ENCODE measurements at places on chromosomes 7 and 10.
A peak's percentile ranks its signal among the peaks of the same experiment; 100 is the strongest.

DNA sequence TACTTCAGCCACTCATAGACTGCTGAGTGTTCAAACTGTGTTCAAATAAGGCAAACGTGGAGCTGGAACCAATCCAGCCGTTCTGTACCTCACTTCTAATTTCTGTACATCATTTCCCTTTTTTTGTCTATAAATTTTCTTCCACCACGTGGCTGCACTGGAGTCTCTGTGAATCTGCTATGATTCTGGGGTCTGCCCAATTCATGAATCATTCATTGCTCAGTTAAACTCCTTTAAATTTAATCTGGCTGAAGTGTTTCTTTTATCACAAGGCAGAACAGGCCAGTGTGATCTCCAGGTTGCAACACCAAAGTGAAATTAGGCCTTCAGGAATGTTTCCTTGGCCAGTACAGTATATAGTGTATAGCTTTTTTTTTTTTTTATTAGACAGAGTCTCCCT lies 53.5 kb downstream of the DNAJC12 start:
- no peak for DNase-seq

DNA sequence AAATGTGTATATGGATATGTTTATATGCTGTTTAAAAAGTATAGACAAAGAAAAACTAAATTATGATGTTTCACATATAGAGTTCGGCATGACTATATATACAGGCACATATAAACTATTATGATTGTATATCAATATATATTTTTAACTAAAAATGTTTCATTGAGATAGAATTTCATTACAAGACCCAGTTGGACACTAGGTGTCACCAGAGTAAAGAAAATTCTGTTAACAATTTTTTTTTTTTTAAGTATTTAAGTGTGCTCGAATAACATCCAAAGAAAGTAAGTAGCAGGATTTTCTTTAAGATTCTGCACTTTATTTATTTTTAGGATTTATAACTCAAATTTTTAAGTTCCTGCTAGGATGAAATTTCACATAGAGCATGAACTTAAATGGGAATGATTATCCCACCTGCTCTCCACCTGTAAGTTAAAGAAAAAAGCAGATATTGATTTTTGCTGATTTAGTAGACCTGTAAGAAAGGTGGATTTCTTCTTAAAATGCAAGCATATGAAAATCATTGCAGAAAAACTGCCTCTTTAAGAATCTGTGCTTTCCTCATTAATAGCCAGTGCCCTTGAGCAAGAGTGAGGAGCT lies 961.5 kb downstream of the PCDH15 start:
- DNase-seq = peak; percentile 5

GRCh38 chr7:94675356-94675755 lies 19.4 kb upstream of the SGCE start:
- DNase-seq = no peak

DNA sequence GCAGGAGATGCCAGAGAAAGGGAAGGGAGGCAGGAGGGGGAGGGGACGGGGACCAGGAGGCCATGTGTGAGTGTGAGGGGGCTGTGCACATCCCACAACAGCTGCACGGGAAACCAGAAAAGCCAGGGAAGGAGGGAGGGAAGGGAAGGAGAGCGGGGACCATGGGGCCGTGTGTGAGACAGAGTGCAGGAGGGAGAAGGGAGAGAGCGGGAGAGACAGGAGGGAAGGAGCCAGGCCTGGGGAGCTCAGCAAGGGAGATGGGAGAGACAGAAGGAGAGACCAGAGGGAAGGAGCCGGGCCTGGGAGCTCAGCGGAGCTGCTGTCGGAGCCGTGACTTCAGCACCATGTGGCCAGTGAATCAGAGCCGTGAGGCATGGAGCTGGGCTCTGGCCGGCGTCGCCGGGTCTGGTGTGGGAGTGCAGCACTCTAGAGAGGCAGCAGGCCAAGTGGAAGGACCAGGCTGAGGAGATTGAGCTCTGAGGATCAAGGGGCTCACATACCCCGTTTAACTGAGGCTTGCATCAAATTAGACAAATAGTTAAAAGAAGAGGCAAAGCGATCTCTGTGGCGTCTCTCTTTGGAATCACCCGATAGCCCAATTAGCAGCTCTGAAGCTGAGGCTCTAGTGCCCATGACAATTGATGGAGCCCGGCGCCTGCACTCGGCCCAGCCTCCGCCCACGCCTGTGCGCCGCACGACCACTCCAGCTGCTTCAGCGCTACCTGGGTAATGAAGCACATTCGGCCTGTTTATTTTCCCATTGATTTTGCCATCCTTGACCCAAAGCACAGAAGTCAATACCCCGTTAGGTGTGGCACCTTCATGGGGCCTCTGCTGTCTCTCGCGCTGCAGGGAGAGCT lies 150.4 kb downstream of the MAD1L1 start:
- DNase-seq = no peak

- peak; percentile 0 for DNase-seq
Measured at GRCh38 chr10:119209035-119209735, 1.8 kb downstream of the GRK5 start.

Measured in NCI-H1694 (cell line).